ENCODE measurements at places on chromosomes 5 and 9.

DNA sequence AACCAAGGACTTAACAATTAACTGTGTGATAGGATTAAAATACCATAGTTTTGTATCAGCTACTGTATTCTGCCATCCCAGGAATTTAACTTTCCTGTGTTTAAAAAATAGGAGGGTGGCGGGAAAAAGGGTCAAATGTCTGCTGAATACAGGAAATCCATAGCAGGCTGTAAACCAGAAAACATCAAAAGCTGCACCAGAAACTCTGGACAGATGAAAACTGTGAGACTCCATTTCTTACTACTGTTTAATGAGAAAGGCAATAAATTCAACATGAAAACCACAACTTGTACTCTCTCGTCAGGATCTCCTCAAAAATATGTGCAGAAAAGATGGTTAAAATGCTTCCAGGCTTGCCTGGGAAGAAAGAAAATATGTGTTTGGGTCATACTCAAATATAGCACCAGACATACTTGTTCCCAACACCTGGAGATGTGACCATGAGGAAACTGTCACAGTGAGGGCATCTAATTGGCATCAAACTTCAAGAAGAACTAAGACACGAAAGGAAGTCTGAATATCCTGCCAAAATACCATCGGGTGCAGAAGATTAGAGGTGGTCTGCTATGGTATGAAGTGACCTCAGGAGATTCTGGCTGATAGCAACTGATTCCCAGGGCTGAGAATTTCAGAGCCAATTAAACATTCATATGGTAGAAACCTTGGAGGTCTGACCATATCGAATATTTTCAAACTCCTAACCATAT, 164.7 kb upstream of the TARS1 start:
- no peak for DNase-seq

- no peak for DNase-seq
Observed at GRCh38 chr9:3441197-3441816, 84.5 kb downstream of the RFX3 start.

DNA sequence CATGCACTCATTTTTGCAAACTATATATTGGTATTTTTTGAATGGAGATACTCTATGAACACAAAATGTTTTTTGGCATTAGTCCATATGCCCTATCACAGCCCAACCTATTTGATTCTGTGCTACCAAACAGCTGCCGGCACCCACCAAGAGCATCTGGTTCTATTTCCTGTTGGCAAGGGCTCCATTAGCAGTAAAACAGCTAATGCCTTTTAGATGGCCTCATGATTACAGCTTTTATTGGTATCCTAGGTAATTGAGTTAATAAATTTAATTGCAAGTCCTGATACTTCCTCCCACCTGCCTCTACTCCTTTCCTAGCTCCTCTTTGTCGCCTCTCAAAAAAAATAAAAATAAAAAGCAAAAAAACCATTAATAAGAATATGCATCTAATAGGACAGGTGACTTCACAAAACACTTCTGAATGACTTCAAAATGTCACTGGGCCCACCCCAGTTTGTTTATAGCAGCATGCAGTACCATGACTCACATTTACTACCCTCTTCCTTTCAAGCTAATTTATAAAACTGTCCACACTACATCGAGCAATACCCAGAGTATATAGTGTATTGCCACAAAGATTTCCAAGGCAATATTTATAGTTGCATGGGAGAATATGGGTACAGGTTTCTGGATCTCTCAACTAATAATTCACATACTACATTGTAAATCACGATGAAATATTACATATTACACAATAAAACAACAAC, 620.4 kb downstream of the SLCO4C1 start:
- DNase-seq = no peak

DNA sequence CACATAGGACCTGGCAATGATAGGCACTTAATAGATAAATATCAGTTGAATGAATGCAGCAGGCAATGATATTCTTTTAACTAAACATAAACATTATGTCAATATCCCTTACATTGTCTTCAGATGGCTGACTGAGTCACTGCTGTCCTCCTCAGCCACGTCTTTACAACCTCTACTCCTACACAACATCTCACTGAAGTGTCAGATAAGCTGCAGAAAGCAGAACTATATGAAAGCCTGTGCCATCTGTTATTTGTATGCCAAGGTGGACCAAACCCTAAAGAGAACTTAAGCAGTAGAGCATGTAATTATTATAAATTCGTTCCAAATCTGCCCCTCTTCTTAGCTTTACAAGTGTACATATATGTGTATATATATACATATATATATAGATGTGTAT, 271.2 kb downstream of the RASEF start:
- DNase-seq = no peak

DNA sequence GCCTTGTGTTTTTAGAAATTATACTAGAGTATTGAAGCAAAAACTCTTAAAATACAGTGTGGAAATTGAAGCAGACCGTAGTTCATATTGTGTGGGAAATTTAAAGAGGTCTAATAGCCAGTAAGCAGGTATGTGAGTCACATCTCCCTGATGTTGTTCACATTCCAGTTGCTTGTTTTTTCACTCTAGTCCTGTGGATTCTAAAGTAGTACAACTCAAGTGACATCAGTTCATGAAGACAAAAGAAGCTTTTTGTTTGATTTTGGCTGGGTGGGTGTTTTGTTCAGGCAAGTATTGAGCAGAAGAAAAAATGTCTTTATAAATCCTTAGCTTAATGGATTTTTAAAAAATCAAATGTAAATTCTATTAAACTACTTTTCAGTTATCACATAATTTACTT, 216.2 kb downstream of the MAN2A1 start:
- DNase-seq = no peak

- no peak for DNase-seq
Observed at GRCh38 chr9:33165263-33166151, 1.6 kb downstream of the B4GALT1 start.

- DNase-seq = no peak
Observed at GRCh38 chr5:9519537-9519936, 26.3 kb downstream of the SEMA5A start.

DNA sequence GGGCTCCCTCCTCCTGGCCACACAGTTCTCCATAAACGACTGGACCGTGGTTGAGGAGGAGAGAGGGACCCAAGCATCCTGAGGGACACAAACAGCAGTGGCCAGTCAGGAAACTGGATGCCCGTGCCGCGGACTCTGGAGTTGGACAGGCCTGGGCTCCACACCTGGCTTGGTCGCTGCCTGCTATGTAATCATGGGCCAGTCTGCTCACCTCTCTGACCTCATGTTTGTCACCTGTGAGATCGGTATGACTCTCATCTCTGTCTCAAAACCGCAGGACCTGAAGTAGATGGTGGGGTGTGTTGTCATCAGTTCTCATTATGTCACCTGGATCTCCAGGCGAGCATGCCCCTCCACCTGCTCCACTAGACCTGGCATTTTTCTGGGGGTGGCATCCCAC, 14.5 kb downstream of the CXXC5 start:
- DNase-seq = no peak

GRCh38 chr9:95826183-95826838, 49.2 kb upstream of the ERCC6L2 start:
- no peak for DNase-seq

DNA sequence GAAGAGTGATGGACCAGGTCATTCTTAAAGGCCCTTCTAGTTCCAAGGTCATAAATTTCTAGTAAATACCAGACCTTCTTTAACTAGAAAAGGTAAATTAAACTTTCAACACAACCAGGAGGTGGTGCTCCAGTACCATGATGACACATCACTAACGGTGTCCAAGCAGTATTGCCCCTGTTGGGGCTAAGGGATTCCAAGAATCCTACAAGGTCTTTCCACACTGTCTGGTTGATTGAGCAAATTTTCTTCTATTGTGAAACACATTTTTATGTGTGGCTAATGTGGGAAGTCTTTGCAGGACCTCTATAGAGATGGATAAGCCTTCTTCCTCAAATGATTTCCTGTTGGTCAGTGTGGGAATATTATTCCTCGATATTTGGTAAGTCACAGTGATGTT, 459.6 kb upstream of the PAPPA start:
- no peak for DNase-seq

DNA sequence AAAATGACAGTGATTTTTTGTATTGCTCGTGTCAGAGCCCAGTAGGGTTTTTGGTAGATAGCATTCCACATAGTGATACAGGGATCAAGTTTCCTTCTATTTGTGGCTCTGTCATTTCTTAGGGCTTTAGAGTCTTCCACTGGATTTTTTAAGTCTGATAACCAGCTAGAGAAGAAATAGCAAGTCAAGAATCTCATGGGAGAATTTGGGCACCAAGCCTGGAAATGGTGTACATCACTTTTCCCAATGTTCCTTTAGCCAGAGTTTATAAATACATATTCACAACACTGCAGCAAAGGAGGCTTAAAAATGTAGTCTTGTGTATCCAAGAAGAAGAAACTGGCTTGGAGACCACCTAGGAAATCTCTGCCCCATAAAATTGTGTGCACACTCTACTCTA, 647.1 kb upstream of the KLF4 start:
- DNase-seq = no peak

GRCh38 chr5:113061846-113062780, 85.5 kb downstream of the DCP2 start:
- no peak for DNase-seq
